ENCODE measurements at places on chromosomes 6 and 20.

DNA sequence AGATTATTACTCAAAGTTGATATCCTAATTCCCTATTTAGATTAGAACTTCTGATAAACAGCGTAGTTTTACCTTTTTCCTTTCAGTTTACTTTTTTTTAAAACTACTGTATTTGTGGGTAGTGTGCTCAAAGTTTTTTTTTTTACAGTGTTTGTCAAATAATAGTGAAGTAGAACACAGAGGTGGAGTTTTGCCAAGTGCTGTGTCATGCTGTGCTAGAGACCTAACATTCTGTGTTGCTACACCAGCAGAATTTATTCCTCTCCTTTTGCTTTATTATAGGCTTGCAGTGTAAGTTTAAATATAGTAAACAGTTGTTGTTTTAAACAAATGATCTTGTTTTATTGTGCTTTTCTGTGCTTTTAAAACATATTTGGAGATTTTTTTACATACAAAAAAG lies 125.4 kb downstream of the HIVEP1 start:
- no peak for DNase-seq

GRCh38 chr6:2919401-2919800 lies 16.3 kb upstream of the SERPINB9 start:
- DNase-seq: no peak

- no peak for DNase-seq
Observed at GRCh38 chr6:56890683-56891429, 64.1 kb upstream of the BEND6 start.

DNA sequence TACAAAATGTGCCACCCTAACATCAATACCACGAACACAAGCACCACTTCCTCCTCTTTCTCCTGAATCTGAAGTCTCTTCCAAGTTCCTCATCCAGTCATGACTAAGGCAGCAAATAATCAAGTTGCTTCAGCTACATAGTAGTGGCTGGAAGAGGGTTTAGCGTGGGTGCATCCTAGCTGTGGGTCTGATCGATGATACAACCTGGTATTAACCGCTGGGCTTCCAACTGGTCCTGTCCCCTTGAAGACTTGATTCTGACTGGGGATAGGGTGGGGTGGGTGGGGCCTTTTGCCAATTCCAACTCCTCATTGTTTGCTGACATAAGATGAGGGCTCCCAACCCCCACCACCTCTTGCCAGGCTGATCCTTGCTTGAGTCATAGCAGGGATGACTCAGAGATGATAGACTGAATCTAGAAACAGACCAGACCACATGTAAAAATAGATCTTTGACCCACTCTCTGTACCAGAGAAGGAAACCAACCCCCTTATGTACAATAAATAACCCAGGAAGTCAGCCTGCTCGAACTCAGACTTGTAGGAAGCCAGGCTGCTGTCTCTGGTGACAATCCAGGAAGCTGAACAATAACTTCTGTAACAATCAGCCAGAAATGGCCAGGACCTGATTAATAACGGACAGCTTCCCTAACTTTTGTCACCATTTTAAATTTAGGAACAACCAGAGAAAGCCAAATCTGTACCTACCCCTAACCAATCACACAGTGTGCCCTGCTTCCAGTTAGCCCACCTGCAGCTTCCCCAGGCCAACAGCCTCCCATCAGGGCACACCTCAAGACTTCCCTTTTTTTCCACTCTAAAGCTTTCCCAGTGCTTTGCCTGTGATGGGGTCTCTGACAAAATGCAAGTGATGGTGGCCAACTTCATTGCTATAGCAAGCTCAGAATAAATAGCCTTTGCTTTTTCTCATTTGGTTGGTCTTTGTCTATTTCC lies 68.9 kb upstream of the FAM184A start:
- peak; percentile 13 for DNase-seq

DNA sequence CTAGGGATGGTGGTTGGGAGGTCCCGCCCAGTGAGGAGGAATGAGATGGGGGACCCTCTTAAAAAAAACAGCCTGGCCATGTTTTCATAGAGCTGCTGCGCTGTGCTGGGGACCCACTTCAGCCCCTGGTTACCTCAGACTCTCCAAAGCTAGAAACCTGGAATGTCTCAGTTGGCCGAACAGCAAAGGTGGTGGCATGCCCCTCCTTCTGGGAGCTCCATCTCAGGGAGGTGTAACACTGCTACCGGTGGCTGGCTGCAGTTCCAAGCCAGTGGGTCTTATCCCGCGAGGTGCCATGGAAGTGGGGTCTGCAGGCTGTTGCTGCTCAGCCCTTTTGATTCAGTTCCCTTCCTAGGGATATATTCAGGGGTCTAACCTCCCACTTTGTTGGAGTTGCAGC lies 35.7 kb upstream of the TFB1M start:
- DNase-seq: no peak
